Naive thymus-derived CD4-positive, alpha-beta T cell (primary cell): ENCODE measurements at places on chromosomes 3 and 15.

DNA sequence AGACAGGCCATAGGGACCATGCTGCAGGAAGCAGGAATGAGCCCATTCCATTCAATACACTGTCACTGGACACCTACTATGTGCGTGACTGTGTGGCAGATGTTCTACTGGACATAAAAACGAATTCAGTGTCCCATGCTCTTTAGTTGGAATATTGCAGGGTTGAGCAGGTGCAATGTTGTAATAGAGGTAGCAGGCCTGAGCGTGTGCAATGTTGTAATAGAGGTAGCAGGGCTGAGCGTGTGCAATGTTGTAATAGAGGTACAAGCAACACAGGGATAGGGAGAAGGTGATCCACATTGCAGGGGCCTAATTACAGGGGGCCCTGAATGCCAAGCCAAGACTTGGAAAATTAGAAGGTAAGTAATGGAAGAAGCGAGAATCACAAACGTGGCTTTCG, 261.4 kb upstream of the HES1 start:
- DNase-seq, result no peak

GRCh38 chr3:45688194-45688881, 858 bp upstream of the SACM1L start:
- DNase-seq, result no peak

DNA sequence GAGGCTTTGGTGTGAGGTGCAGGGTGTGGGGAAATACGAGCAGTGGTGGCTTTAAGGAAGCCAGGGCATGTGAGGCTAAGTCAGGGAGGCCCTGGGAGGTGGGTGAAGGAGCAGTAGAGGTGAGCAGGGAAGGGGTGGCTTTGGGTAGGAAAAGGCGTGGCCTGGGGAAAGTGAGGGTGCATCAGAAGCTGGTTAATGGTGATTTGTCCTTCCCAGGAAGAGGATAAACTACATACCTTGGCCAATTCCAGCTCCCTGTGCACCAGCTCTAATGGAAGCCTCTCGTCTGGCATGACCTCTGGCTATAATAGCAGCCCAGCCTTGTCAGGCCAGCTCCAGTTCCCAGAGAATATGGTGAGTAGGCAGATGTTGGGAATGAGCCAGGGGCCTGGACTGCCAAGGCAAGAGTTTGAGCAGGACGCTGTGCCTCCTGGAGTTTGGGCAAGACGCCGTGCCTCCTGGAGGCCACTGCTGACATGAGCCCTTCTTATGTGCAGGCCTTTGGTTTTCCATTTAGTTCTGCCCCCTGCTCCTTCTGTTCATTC, 41.3 kb downstream of the CDAN1 start:
- DNase-seq, result no peak

GRCh38 chr3:72479651-72480215, 368.5 kb downstream of the SHQ1 start:
- DNase-seq, result no peak

DNA sequence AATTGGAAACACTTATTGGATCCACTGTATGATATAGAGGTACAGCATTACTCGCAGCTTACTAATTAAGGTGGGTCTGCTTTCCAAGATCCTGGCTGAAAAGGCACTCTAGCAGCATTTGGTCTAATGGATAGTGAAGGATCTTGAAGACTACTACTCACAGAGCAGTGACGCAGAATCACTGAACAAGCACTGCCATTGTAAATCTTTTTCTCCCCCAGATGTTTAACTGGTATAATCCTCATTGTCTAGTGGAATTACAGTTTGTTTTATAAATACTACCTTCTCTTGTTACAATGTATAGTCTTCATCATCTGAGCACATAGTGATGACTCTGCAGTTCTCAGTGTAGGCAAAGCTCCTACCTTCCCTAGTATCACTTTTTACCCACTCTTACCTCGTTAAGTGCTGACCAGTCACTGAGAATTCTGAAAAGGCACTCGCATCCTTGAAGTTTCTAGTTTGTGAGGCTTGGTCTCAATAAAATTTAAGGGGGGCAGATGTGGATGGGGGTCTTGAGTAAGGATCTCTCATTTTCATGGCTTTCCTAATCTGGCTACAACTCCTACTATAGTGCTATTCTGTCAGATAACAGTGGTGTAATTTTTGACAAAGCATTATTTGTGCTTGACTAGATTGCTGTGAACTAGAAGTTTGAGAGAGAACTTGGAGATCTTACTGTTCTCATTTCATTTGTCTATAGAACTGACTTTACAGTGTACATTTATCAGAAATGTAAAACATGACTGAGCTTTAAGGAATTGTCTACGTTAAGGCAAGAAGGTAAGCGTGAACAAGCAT, 23.2 kb downstream of the MAPK6 start:
- DNase-seq, result no peak

DNA sequence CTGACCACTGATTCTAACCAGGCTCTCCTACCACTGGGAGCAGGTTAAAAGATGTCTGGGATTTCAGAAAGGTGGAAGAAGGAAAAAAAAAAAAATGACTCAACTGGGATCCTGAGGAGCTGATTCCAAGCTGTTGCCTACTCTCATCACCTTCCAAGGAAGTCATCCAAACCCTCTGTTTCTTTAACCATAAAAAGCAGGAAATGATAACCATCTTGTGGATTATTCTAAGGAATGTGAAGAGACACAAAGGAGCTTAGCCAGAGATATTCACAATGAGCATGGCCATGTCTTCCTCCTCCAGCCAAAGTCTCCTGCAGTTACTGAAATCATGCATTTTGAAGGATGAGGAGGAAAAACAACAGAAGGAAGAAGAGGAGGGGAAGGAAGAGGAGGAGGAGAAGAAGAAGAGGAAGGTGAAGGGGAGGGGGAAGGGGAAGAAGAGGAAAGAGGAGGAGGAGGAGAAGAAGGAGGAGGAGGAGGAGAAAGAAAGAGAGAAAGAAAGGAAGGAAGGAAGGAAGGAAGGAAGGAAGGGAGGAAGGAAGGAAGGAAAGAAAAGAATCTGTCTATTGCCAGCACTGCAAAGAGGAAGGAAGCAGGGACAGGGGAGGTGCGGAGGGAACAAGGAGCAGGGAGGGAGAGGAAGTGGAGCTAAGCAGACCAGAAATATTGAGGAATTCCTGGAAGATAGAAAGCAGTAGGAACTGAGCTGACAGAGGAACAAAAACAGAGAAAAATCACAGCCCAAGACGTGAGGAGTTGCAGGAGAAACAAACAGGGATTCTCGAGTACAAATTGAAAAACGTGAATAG, 229.2 kb downstream of the UACA start:
- DNase-seq, result no peak

GRCh38 chr15:31439328-31439727, 112.7 kb downstream of the KLF13 start:
- DNase-seq, result no peak

DNA sequence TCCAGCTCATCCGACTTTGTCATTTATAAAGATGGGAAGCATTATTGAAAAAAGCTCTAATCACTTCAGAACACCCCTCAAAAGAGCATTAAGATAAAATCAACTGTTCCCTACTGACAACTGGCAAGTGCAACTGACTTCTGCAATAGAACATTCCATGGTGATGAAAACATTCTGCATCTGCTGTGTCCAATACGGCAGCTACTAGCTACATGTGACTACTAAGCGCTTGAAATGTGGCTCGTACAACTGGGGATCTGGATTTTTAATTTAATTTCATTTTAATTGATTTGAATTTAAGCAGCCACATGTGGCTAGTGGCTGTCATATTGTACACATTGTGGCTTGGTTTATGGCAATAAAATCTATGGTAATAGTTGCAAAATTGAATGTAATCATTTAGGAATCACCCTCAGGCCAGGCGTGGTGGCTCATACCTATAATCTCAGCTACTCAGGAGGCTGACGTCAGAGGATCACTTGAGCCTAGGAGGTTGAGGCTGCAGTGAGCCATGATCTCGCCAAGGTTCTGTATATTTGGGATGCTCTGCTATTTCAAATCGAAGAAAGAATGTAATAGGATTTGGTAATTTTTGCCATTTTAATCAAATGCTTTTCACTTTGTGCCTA, 390.3 kb downstream of the GABRB3 start:
- DNase-seq, result no peak

GRCh38 chr3:149077628-149078027, 8.7 kb downstream of the HLTF start:
- DNase-seq, result no peak

GRCh38 chr3:43884581-43884980, 193.8 kb downstream of the ABHD5 start:
- no peak for DNase-seq

- no peak for DNase-seq
Measured at GRCh38 chr15:85059734-85060133, 78.1 kb downstream of the PDE8A start.

DNA sequence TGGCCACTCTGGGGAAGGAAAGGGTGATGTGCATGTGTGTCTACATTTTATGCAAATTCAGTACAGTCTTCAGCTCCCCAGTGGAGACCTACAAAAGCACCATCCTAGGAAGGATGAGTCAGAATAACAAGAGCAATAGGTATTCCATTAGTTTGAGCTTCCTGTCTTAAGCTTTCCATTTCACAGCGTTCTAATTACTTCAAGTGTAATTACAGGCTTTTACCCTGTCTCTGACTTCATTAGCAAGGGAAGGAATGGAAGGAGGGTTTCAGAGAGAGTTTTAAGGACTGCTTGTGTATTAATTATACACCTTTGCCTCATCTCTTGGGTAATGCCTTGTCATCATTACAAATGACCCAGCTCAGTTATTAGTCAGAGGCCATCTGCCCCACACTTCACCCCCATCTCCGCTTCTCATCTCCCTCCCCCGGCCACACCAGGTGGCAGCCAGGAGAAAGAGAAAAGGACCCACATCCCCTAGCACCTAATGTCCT, 202.8 kb upstream of the MRPL3 start:
- DNase-seq, result no peak

DNA sequence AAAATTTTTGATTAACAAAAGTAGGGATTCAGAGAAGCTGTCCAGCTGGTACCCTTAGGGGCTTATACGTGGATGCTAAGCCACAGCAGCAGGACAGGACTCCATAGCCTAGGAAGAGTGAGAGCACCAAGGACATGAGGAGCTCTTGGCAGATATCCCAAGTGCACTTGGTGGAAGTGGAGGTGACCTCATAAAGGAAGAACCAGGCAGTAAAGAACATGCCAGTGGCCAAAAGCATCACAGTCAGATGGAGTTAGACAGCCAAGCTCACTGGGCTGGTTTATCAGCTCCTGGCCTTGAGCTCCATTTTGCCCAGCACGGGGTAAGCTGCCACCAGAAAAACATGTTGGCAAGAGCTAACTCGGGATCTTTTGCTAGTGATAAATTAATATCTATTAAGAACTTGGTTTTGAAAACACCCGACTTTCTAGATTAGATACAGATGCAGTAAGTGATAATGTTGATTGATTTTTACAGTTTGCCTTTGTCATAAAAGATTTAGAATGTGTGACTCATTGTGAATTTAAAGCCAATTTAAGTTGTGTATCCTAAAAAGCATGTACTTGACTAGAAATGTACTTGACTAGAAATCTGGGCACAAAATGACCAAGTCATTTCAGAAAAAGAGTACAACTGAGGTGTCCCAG, 108.0 kb downstream of the CMSS1 start:
- no peak for DNase-seq

GRCh38 chr15:32972686-32973085, 221.8 kb downstream of the FMN1 start:
- DNase-seq, result no peak

DNA sequence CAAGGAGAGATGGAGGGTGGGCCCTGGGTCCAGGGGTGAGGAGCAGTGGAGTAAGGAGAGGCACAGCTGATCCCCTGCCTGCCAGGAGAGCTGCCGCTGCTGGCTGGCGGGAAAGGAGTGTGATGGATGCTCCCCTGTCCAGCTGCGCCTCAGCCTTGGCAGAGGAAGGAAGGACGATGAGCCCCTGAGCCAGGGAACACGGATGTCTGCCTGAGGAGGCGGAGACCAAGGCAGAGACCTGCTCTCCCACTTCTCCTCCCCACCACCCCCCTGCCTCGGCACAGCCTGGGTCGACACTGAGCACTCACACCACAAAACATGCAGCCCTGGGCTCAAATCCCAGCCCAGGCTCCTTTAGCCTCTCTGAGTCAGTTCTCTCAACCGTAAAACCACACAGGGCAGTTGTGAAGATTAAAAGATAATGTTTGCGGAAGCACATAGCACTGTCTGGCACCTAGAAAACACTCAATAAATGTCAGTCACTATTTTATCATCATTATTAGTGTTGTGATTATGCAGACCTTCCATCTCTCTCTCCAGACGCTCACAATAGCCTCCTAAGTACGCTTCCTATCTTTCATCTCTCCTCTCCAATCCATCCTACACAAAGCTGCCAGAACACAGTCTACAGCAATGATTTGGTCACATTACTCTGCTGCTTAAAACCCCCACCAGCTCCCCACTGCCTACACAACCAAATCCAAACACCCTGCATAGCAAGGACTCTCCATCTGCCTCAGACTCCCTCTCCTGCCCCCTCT, 52.2 kb downstream of the SEMA5B start:
- DNase-seq, result no peak

GRCh38 chr3:27160146-27160545, 209.0 kb downstream of the NEK10 start:
- DNase-seq, result no peak

- no peak for DNase-seq
Measured at GRCh38 chr3:165624761-165625160, 212.5 kb downstream of the BCHE start.

DNA sequence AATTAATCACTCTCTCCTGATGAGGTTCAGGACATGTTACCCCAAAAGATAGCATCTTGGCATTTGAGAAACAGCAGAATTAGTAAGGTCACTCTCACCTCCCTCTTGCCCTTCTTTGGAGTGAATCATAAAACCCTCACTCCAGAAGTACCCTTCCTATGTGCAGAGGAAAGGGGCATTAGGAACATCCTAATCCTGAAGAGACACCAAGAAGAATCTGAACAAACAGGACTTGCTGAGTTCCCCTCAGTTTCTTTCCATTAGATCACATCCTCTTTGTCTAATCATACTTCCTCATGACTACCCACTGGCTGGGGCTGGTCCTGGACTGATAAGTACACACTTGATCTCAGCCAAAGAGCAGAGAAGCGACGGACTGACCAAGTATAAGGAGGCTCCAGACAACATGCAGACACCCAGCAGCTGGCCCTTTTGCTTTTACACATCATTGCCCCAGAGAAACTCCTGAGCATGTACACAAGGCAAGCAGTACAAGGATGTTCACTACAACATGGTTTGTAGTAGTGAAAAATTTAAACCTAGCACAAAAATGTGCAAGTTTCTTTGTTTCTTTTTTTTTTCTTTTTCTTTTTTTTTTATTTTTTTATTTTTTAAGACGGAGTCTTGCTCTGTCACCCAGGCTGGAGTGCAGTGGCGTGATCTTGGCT, 15.0 kb upstream of the TM6SF1 start:
- DNase-seq, result no peak

GRCh38 chr15:79529157-79529785, 97.1 kb downstream of the MINAR1 start:
- no peak for DNase-seq

DNA sequence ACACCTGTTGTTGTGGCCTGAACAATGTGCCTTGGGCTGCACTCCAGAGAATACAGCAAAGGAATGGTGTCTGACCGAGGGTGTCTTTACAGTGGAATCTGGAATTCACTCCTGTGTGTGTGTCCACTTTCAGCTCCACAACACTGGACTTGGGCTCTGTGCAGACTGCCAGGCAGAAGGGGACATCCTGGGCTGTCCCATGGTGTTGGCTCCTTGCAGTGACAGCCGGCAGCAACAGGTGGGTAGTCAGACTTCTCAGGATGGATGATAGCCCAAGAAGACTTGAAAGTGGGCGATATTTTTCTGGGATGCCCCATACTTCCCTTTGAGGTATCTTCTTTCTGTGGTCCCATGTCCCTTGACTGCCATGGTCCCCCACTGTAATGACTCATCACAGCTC, 45.0 kb downstream of the DPH3 start:
- DNase-seq, result no peak
